ENCODE measurements at places on chromosomes 3 and 15. TPM values are rescaled to one million over a fixed set of nuclear protein-coding genes. Genes with fewer than 3 reads are reported as not detected.

SNTN gene
- total RNA-seq: not detected

ESYT3 gene
- total RNA-seq: 0.28 TPM

TMEM40 gene
- total RNA-seq: not detected

KIF23 gene
- total RNA-seq: 9.7 TPM

SLC25A38 gene
- 22.4 TPM for total RNA-seq

MCTP2 gene
- 8.7 TPM for total RNA-seq

LINGO1 gene
- total RNA-seq: not detected

GPR160 gene
- total RNA-seq: 0.28 TPM

SAMD7 gene
- not detected for total RNA-seq

ITPR1 gene
- total RNA-seq: 68.1 TPM

DNASE1L3 gene
- 0.18 TPM for total RNA-seq

PLA2G4E gene
- not detected for total RNA-seq

KBTBD12 gene
- total RNA-seq: not detected

SLC27A2 gene
- total RNA-seq: 0.92 TPM

PYGO1 gene
- 8.6 TPM for total RNA-seq

ALDH1A2 gene
- 1.7 TPM for total RNA-seq

GABRG3 gene
- total RNA-seq: not detected

ZKSCAN7 gene
- total RNA-seq: 7.8 TPM

FAM3D gene
- total RNA-seq: not detected

PATL2 gene
- 0.43 TPM for total RNA-seq

GPR149 gene
- not detected for total RNA-seq

SLC2A2 gene
- 0.09 TPM for total RNA-seq

RETNLB gene
- not detected for total RNA-seq

XYLB gene
- 3.1 TPM for total RNA-seq

LCTL gene
- 0.28 TPM for total RNA-seq

DGKG gene
- total RNA-seq: 2.0 TPM

IMP3 gene
- 40.8 TPM for total RNA-seq

WWTR1 gene
- total RNA-seq: 21.8 TPM

AQR gene
- 19.5 TPM for total RNA-seq

SCG5 gene
- total RNA-seq: 13.7 TPM

PLS1 gene
- 0.14 TPM for total RNA-seq

GOLGA8G gene
- under 0.01 TPM for total RNA-seq

SLC6A20 gene
- total RNA-seq: not detected

MYLK gene
- 191 TPM for total RNA-seq

PDCD10 gene
- total RNA-seq: 45.8 TPM

BTD gene
- 31.0 TPM for total RNA-seq

CCDC39 gene
- not detected for total RNA-seq

FANCD2OS gene
- total RNA-seq: not detected

All from smooth muscle cell of bladder (primary cell).